Activated CD4-positive, alpha-beta memory T cell treated with anti-CD3 and anti-CD28 coated beads for 36 hours (primary cell): ENCODE measurements at places on chromosomes 5 and 9.
A peak's percentile ranks its signal among the peaks of the same experiment; 100 is the strongest.

DNA sequence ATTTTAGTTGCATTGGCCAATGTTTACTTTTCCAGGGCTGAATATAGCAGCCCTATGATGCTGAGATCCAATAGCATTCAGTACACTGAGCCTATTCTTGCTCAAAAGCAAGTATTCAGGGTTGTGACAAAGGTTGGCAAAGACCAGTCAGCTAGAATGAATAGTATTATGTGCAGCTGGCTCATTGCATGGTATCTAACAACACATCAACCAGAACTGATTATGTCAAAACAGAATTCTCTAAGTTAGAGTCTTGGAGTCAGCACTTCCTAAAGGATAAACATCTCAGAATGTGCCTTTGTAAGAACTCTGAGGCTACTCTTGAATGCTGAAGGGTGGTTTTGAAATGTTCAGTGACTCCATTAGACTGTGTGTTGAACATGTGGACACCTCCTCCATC is 774.5 kb upstream of the RGMB start:
- DNase-seq = no peak

GRCh38 chr5:111676926-111677415 is 80.0 kb downstream of the NREP start:
- no peak for DNase-seq

- DNase-seq = no peak
Measured at GRCh38 chr5:8057769-8058168, 188.8 kb downstream of the MTRR start.

- DNase-seq = no peak
Measured at GRCh38 chr5:132270706-132271105, 13.2 kb downstream of the PDLIM4 start.

GRCh38 chr5:110087829-110088228 is 398.1 kb downstream of the MAN2A1 start:
- DNase-seq = no peak

- DNase-seq = no peak
Measured at GRCh38 chr9:86773422-86773945, 173.8 kb downstream of the GAS1 start.

DNA sequence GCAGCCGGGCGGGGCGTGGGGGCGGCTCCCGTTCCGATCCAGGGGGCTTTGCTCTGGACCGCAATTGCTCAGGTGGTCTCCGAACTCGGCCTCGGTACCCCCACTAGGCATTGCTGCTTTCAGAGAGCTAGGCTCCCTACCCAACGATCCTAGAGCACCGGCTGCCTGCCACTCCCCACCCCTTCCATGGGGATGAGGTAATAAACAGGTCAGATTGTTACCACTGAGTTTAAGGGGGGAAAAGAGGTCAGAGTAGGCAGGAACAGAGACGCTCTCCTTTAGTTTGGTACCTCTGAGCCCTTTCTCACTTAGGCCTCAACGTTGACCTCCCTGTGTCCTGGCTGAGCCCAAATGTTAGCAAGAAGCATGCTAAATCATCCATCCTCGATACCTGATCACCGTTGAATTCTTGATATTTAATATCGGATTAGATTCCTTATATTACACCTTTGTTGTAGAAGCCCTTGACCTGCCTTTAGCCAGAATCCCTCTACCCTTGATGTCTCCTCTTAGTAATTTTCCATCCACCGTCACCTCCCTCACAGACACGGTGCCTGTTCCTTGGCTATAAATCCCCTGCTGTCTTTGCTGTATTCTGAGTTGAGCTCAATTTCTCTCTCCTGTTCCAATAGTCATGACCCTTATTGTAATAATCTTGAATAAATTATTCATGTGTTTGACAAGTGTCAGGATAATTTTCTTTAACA is 588 bp upstream of the PLPP1 start:
- DNase-seq = no peak

DNA sequence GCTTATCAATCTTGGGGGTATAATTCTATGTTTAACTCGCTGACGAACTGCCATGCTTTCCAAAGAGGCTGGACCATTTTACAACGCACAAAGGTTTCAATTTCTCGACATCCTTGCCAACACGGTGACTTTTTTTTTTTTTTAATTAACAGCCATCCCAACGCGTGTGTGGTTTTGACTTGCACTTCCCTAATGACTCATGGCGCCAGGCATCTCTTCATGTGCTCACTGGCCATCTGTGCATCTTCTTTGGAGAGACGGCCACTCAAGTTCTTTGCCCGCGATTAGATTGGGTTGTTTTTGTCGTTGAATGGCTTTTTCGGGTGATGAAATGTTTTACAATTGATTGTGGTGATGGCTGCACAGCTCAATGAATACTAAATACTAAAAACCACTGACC is 12.5 kb upstream of the CARD9 start:
- DNase-seq = no peak

GRCh38 chr5:143148771-143149170 is 254.7 kb downstream of the NR3C1 start:
- DNase-seq = no peak

DNA sequence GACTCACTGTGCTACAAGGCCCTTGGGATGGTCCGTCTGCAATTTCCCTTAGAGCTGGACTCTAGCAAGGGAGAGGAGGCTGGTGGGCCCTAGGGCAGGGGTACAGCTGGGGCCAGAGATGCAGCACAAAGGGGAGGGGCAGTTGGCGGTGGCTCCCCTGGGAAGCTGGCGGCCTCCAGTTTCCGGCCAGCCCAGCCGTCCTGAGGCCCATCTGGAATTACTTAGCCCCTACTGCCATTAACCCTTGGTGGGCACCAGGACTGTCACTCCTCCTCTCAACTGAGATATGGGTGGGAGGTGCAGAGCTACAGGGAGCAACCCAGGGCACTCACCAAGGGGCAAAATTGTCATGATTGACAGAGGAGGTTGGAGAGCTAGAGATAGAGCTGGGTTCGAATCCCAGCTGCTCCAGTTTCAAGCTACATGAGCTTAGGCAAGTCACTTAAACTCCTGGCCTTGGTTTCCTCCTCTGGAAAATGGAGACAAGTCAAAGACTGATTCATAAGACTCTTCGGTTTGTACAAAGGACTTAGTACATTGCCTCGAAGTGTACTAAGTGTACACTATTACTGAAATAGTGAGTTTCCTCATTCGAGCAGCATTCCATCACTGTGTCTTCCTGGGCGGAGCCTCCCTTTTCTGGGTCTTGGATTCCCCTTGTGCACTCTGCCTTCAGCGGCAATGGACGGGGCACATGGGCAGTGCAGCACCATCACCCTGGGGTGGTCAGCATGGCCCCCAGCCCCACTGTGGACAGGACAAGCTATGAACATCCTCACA is 2.7 kb upstream of the PDGFRB start:
- DNase-seq = no peak

DNA sequence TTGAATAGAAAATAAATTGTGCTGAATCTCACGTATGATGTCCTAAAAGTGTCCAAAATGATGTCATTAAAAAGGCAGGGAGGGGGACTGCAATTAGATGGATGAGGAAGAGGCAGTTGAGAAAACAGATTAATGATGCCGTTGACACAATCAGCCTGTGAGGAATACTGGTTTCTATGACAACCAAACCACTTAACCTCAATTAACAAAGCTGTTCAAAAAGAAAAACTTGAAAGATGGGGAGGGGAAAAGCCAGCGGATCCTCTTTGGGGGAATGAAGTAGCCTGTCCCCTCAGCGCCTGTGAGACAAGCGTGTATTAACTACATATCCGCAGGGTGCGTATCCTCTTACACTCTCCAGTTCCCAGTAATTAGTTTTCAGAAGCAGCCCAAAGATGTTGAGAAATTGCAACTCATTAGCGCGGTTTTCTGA is 160.7 kb downstream of the TTC39B start:
- DNase-seq = no peak

- no peak for DNase-seq
Measured at GRCh38 chr9:3409453-3409852, 116.3 kb downstream of the RFX3 start.

- DNase-seq = peak; percentile 91
Measured at GRCh38 chr5:172113036-172113435, 75.0 kb downstream of the STK10 start.

- no peak for DNase-seq
Measured at GRCh38 chr9:108057421-108058134, 568.0 kb upstream of the KLF4 start.

GRCh38 chr5:14838396-14839319 is 32.9 kb downstream of the ANKH start:
- no peak for DNase-seq

DNA sequence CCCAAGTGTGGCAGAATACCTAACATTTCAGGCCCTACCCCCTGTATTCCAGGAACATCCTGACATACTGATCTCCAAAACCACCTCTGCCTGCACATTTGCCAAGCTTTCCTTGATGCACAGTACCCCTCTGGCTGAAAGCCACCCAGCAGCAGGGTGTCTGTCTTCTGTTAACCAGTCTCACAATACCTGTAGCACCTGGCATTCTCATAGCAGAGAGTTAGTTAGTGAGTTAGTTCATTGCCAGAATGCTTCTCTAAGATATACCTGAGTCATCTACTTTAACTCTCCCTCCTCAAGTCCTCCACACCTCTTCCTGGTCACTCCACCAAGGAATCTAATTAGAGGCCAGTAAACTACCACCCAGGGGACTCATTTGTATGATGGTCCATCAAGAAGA is 46.1 kb upstream of the IL7R start:
- no peak for DNase-seq

DNA sequence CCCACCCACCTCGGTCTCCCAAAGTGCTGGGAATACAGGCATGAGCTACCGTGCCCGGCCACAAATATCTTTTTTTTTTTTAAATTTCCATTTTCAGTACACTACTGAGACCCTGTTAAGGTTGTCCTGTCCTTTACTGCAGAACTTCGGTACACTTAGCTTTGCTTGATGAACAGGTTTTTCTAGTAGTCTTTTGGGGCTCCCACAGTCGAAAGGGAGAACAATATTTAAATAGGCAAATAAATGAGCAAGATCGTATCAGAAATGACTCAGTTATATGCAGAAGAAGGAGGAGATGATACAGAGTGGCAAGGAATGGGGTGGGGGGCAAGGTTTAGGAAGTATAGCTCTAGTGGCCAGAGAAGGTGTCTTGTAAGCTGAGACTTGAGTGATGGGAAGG is 52.7 kb downstream of the MSX2 start:
- DNase-seq = no peak

DNA sequence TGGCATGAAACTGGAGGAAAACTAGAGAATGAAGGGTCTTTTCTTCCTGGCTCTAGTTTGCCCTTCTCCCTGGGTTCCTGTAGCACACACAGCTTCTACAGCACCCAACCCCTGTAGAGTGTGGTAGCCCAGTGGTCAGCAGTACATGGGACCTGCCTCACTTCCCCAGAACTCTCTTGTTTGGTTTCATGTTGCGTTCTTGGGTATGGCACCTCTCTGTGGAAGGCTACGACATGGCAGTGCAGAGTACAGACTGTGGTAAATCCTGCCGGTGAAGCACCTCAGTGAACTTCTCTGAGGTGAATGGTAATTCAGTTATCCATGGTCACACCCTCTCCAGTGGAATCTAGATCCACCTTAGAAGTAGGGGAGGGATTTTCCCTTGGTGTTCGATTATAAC is 105.5 kb downstream of the TLR4 start:
- DNase-seq = no peak

- no peak for DNase-seq
Measured at GRCh38 chr9:104841601-104842141, 77.7 kb downstream of the NIPSNAP3B start.

- peak; percentile 69 for DNase-seq
Measured at GRCh38 chr5:109936996-109937395, 247.3 kb downstream of the MAN2A1 start.

DNA sequence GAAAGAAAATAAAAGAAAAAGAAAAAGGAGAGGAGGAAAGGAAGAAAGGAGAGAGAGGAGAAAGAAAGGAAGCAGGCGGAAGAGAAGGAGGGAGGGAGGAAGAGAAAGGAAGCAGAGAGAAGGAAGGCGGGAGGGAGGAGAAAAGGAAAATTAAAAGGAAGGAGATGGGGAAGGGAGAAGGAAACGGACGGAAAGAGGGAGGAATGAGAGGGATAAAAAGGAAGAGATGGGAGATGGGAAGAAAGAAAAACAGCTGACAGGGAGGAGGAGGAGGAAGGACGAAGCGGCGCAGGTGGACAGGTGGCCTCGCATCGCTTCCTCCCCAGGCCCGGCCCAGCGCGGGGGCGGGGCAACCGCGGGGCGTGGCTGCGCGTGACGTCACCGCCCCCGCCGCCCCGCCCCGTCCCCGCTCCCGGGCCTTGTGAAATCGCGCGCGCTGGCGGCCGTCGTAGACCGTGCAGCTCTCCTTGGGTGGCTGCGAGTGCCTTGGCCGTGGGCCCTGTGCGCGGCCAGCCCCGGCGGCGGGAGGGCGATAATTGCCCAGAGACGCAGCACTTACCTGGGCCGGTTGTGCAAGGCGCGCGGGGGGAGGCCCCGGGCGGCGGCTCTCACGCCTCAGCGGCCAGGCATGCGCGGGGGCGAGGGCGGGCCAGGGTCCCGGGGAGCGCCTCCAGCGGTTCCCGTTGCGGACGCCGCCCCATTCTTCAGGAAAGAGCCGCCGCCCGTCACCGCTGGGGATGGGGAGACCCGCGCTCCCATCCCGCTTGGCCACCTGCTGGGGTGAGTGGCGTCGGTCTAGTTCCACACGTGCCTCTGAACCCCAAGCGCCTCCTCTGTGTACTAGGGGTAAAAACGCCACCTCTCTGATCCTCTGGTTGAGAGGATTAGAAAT is 49.6 kb upstream of the FOXE1 start:
- DNase-seq = peak; percentile 75

- DNase-seq = no peak
Measured at GRCh38 chr9:134566196-134566847, 75.3 kb upstream of the COL5A1 start.

DNA sequence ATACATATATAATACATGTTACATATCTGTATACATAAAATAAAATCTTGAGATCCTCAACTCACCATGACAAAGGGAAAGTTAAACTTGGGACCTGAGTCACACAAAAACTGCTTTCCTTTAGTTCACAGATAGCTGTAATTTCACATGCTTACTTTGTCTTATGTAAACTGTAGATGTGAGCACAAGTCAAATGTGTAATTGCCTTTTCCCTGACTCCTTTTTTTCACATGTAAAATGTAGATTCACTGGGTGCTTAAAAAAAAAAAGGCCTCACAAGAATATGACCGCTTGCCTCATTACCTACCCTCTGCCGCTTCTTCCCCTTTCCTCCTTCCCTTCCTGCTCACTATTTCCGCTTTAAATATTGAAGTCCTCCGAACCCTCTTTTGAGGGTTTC is 21.9 kb upstream of the FAM169A start:
- DNase-seq = no peak

DNA sequence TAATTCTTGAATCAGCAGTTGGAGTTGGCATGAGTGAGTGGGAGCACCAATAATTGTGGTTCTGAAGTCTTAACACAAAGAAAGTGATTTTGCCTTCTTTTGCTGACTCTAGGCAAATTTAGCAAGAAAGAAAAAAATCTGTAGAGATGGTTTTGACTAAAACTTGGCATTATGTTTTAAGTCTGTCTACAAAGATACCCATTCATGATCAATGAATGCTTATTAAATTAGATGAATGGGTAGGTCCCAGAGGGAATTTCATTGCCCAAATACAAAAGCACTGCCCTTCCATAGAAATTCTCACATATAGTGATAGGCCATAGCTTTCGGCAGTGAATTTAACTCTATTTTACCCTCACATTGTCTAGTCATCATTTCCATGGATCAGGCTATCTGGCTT is 428.6 kb upstream of the ADAMTSL1 start:
- no peak for DNase-seq

GRCh38 chr5:19751326-19751725 is 236.7 kb downstream of the CDH18 start:
- no peak for DNase-seq
